ENCODE measurements at places on chromosomes 6 and 20.
A peak's percentile ranks its signal among the peaks of the same experiment; 100 is the strongest.

DNA sequence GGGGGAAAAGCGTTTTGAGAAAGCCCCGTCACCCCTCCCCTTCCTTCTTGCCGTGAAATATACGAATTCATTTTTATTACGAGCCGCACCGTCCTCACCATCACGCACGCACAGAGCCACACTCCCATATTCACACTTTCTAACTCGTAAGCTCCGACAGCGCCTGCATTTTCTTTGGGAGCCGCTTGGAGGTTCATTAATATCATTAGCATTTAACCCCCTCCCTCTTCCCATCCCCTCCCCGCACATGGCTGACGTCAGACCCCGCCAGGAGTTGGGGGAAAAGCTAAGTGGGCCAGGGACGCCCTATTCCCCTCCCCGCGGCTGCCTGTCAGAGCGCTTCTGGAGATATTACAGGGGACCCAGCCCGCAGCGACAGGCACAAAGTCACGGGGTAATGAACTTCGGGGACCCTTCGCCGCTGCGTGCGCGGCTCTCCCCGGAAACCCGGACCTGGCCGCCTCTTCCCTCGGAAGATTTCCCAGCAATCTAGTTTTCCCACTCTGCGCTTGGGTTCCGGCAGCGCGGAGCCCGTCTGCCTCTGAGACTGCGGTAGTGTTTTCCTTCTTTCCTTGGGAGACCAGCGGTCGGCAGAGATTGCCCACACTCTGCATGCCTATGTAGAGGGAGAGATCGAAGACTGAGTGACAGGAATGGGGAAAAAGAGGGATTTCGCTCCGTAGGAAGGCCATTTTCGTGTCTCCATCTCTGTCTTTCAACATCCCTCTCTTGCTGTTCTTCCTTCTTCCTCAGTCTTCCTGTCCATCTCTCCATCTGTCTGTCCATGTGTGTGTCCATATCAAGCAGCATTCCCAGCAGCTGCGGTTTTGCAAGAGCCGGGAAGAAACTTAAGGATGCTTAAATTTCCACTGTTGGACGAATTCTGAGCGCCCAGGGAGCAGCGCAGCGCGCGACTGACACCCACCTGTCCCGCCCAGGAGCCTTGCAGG lies at the start of gene NR2E1:
TSS of gene NR2E1 (plus strand) at position 309 of the 950 bp plus-strand sequence. CDS start 744 bp downstream, outside the sequence.
- peak; percentile 33 for DNase-seq

DNA sequence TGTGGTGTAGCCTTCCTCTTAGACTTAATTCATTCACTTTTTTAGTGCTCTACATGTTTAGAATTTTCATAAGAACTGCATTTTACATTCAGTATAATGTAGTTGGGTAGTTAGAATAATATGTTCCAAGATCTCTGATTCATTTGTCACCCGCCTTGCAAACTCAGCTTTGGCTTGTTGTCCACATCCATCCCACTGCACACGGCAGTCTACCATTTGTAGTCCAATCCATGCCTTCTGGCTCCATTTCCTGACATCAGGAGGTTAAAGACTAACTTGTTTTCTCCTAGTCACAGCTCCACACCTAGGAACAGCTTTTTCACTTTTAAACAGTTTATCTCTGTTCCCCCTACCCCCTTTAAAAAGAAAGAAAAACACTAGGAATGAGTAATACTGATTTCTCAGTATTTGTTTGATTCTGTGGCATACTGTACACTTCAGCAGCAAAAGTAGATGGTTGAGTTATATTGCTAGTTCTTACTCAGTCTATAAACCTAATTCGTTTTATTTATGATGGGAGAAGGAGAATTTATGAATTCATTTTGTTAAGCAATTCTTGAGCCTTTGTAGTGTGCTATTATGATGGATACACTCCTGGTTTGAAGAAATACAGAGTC lies 180.9 kb downstream of the ARID1B start:
- DNase-seq = no peak

DNA sequence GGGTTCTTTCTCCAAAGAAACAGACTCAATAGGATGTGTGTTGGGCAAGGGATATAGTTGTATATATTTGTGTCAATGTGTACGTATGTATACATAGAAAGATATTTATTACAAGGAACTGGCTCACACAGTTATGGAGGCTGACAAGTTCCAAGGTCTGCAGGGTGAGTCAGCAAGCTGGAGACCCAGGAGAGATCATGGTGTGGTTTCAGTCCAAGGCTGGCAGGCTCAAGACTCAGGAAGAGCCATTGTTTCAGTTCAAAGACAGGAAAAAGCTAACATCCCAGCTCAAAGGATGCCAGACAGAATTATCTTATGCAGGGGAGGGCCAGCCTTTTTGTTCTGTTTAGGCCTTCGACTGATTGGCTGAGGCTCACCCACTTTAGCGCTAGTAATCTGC lies 89.9 kb upstream of the RALGAPA2 start:
- no peak for DNase-seq

DNA sequence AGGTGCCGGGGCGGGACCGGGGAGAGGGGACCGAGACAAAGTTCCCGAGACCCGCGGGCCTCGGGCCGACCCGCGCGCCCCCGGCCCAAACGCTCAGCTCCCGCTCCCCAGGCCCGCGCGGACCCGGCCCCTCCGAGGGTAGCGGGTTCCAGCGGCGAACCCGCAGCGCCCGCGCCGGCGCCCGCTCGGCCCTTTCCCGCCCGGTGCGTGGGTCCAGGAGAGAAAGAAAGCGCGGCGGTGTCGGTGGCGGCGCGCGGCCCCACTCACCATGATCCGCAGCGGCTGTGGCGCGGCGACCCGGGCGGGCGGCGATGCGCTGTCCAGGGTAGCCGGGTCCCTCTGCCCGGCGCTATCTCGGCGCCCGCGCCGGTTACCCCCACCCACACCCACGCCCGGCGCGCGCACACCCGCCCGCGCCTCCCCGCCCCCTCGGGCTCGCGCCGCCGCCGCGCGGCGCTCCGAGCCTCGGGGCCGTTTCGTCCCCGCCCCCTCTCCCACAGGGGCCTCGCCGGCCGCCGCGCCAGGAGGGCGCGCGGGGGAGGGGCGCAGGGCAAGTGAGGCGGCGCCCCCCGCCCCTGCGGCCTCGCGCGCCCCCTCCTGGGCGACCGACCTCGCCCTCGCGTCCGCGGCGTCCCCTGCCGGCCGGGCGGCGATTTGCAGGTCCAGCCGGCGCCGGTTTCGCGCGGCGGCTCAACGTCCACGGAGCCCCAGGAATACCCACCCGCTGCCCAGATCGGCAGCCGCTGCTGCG lies at the start of gene ELOVL2:
TSS of gene ELOVL2 (minus strand) at position 345 of the 751 bp plus-strand sequence. CDS start at position 270, 75 bp downstream.
- DNase-seq = peak; percentile 84

DNA sequence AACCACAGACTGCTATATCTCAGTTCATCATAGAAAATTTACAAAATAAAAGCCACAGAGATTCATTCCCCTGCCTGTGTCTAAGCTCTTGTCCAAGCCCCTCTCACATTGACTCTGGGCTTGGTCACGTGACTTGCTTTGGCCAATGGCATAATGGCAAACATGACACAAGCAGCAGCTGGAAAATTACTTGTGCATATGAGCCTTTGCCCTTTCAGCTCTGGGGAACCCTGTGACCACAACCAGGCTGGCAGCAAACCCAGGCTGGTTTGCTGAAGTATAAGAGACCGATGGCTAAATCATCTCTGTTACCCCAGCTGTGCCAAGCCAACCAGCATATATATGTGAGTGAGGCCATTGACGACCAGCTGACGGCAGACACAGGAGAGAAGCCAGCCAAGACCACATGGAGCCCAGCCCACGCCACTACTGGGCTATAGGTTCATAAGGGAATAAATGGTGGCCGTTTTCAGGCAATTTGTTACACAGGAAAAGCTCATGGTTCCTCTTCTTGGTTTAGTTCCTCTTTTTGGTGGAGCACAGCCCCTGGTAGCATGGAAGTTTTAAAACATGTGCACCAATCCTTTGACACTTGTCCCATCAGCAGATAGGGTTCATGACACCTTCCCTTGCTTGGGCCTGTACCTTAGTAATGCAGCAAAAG lies 31.8 kb upstream of the RSPO4 start:
- no peak for DNase-seq

DNA sequence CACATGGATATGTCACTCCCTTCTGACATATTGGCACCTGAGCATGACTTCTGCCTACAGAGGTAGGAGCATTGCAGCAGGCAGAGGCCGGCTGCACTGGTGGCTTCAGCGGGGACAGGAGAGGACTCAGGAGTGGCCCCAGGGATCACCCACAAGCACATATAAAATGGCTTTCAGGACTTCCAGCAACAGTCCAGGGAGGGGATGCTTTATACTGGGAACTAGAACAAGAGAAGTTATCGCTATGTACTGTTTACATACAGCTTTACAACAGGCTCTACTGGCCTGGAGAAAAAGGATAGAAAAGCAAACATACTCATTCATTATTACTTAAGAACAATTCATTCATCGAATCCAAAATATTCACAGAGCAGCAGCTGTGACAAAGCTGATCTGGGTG lies 337.8 kb downstream of the THBS2 start:
- DNase-seq = no peak

- no peak for DNase-seq
These were observed 969.9 kb upstream of the EPHA7 start for GRCh38 chr6:94389218-94389617.

GRCh38 chr6:127381384-127381783 lies 38.0 kb upstream of the ECHDC1 start:
- DNase-seq = no peak

- DNase-seq = no peak
These were observed 21.4 kb upstream of the RIPOR2 start for GRCh38 chr6:24957199-24957598.

DNA sequence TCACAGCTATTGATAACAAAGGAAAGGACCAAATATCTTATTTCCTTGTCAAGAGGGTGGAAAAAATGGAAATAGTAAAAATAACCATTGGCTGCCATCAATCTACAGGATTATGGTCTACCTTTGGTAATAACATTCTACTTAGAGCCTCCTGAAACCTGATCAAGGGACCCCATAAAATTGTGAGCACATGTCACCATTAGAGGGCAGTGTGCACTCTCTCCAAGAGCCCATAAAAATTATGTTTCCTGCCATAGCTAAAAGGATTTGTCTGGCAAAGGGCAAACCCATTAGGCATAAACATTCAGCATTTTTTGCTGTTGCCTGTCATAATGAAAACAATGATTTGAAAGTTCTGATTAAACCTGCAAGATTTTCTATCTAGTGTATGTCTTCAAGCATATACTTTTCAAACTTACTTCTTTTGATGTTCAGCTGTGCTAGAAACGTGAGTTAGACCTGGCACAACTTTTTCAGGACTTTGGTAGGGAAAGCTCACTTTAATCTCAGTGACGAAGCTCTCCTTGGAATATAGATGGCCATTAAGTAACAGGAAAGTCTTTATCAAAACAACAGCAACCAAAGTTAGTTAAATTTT lies 120.7 kb upstream of the ZFP64 start:
- DNase-seq = peak; percentile 60

DNA sequence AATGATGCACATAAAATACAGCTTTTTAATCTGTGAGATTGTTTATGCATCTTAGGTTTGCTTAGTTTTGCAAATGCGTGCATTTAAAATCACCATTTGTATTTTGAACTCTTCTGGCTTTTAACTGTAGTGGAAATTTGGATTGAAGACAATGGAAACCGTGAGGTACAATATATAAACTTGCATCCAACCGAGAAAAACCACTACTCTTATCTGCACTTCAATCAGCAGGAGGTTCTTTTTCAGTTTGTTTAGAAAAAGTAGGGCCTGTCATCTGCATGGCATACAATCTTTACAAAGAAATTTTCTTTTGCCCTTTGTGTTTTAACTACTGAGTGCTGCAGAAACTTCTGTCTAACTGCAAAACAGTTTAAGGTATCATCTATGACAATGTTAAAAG lies 132.8 kb downstream of the LAMA2 start:
- no peak for DNase-seq

GRCh38 chr6:157761331-157761921 lies 61.6 kb upstream of the SNX9 start:
- no peak for DNase-seq

All from erythroblast (primary cell).